ENCODE measurements at places on chromosomes 7 and 10. TPM values are rescaled to one million over a fixed set of nuclear protein-coding genes. Genes with fewer than 3 reads are reported as not detected.

The SLC13A4 gene
- not detected for total RNA-seq

The CDC14C gene
- not detected for total RNA-seq

The RNF32 gene
- 2.8 TPM for total RNA-seq

The SORCS1 gene
- not detected for total RNA-seq

The OIT3 gene
- total RNA-seq, result not detected

The LIPK gene
- total RNA-seq, result not detected

The MYO1G gene
- under 0.01 TPM for total RNA-seq

The AKR1C2 gene
- total RNA-seq, result 5.0 TPM

The TRPV5 gene
- total RNA-seq, result not detected

The TBC1D12 gene
- 4.3 TPM for total RNA-seq

The CALCR gene
- not detected for total RNA-seq

The CYP26C1 gene
- total RNA-seq, result not detected

The NAT16 gene
- not detected for total RNA-seq

The MKX gene
- total RNA-seq, result 7.5 TPM

The CPA4 gene
- total RNA-seq, result 7.5 TPM

The ZNF485 gene
- total RNA-seq, result 3.7 TPM

The TYSND1 gene
- 14.1 TPM for total RNA-seq

The SPDYE5 gene
- not detected for total RNA-seq

The AGR2 gene
- not detected for total RNA-seq

The PTPN20 gene
- total RNA-seq, result 0.35 TPM

The NFKB2 gene
- 25.9 TPM for total RNA-seq

The GIMAP2 gene
- total RNA-seq, result 1.2 TPM

The EPDR1 gene
- 7.5 TPM for total RNA-seq

The PON3 gene
- not detected for total RNA-seq

The CRYGN gene
- not detected for total RNA-seq

The SSMEM1 gene
- total RNA-seq, result not detected

The PLCE1 gene
- 3.5 TPM for total RNA-seq

The CFAP46 gene
- total RNA-seq, result 0.53 TPM

The NUDT13 gene
- total RNA-seq, result 1.2 TPM

The ATOH7 gene
- total RNA-seq, result not detected

The TLL2 gene
- total RNA-seq, result not detected

The FOXP2 gene
- total RNA-seq, result 0.53 TPM

The SH2D4B gene
- not detected for total RNA-seq

The LLCFC1 gene
- not detected for total RNA-seq

The UCN3 gene
- not detected for total RNA-seq

The WNT8B gene
- total RNA-seq, result not detected

The CCDC71L gene
- total RNA-seq, result 181 TPM

The TMEM139 gene
- total RNA-seq, result not detected

The SPAM1 gene
- total RNA-seq, result not detected

The STOX1 gene
- total RNA-seq, result not detected

The GPER1 gene
- total RNA-seq, result 3.2 TPM

The ZNF488 gene
- not detected for total RNA-seq

The GBX1 gene
- not detected for total RNA-seq

The GPNMB gene
- total RNA-seq, result 19.6 TPM

The POM121 gene
- 4.0 TPM for total RNA-seq

The NEURL1 gene
- not detected for total RNA-seq

The TYW1B gene
- total RNA-seq, result 0.53 TPM

The TRDMT1 gene
- total RNA-seq, result 2.0 TPM
